Right kidney (tissue), 9 donors: ENCODE measurements at places on chromosomes 11 and 22.
A peak's percentile ranks its signal among the peaks of the same experiment; 100 is the strongest.

GRCh38 chr11:64052436-64052835, 16.7 kb downstream of the FLRT1 start:
- no peak for DNase-seq

GRCh38 chr11:60169264-60169915, 13.5 kb downstream of the MS4A6A start:
- DNase-seq, result peak; percentile 5

DNA sequence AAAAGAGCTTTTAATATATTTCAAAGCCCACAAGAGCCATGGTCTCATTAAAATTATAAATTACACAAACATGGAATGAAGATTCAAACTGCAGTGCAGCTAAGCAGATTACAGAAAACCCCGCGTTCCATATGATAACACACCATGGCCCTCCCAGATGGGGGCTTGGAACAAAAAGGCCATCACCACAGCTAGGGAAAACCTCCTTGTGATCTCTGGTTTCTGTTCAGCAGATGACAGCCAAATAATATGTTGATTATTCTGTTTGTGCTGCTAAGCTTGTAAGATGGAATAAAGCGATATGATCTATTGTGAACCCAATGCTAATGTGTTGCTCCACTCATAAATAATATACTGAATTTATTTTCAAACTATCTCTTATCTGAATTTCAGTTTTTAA, 28.5 kb downstream of the IMMP1L start:
- DNase-seq, result no peak

DNA sequence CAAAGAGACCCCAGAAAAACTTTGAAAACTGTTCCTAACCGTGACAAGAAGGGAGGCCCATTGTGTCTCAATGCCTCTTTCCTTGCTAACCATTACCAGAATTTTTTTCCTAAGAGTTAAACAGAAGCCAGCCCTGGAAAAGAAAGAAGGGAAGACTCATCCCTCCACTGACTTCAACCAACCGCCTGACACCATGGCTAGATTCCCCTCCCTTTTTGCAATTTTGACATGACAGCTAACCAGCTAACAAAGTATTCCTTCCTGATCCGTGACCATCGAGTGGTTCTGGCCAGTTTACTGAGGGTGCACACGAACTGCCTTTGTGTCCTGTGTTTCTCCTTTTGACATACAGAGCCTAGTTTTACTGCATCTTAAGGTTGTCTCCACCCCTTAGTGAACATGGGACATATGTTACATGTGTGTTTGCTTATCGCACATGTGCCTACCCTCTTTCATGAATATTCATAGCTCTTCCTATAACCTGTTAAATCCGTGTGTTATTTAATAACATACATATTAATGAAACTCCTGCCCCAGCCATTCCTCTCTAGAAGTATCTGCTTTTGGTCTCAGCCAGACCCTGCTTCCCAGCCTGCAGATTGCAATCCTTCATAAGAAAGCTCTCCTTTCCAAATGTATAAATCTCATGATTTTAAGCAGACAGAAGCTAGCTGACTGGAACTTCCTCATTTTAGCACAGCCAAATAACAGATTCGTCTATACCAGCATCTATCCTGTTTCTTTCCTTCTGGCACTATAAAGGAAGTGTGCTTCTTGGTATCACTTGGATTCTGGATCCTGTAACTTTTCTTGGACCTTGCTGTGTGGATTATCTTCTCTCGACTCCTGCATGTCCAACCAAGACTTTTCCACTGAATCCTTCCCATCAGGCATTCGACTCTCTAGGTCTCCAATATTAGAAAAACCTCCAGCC, 37.8 kb downstream of the RASSF10 start:
- no peak for DNase-seq

DNA sequence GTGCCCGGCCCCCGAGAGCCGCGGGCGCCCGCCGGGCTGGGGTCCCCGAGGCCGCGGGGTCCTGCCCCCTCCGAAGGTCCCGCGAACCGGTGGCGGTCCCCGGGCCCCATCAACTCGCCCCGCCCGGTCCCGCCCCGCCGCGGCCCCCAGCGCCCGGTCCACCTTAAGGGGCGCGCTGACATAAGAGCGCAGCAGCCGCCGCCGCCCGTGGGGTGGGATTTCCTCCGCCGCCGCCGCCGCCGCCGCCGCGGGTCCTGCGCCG, at the start of gene ZDHHC8:
TSS of gene ZDHHC8 (plus strand) at position 208 of the 262 bp plus-strand sequence. CDS start 144 bp downstream, outside the sequence.
- no peak for DNase-seq

- no peak for DNase-seq
These were observed 48.2 kb downstream of the GLYATL2 start for GRCh38 chr11:58796333-58796732.

DNA sequence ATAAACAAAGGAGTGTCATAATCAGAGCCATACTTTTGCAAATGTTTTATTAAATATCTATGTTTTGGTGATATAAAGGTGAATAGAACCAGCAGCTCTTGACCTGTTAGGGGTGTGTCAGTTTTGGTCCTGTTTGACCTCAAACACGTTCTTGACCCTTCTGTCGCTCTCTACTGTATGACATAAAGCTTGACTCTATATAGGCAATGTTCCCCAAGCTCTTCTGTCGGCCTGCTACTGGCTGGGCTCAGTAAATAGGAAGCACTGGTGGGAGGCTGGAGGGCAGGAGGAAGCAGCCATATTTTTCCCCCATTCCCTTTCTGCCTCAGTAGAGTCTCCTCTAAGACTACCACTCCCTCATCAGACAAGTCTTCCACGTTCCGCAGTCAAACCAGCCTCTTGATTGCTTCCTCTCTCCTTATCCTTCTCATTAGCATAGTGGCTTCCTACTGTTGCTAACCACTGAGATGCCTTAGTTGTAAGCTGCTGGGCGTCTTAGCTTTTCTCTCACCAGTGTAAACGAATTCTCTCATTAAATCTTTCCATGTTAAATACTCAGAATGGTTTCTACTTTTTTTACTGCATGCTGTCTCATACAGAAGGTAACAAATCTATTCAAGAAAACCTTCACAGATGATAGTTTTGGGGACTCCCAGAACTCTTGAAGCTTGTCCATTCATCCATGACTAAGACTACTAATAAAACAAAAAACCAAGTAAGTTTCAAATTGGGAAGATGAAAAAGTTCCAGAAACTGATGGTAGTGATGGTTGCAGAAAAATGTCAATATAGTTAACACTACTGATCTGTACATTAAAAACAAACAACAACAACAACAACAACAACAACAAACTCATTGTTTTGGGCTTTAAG, 3.3 kb downstream of the NPAT start:
- DNase-seq, result no peak

- DNase-seq, result no peak
These were observed 181.2 kb downstream of the CSNK2A3 start for GRCh38 chr11:11171854-11172253.

- DNase-seq, result no peak
These were observed 111.2 kb downstream of the LRRC32 start for GRCh38 chr11:76559346-76559745.
